ENCODE measurements at places on chromosomes 5 and 9.

- no peak for DNase-seq
These were observed 46.3 kb upstream of the PALM2AKAP2 start for GRCh38 chr9:109733690-109734089.

- DNase-seq: no peak
These were observed 36.0 kb downstream of the HMGXB3 start for GRCh38 chr5:150036513-150036912.

DNA sequence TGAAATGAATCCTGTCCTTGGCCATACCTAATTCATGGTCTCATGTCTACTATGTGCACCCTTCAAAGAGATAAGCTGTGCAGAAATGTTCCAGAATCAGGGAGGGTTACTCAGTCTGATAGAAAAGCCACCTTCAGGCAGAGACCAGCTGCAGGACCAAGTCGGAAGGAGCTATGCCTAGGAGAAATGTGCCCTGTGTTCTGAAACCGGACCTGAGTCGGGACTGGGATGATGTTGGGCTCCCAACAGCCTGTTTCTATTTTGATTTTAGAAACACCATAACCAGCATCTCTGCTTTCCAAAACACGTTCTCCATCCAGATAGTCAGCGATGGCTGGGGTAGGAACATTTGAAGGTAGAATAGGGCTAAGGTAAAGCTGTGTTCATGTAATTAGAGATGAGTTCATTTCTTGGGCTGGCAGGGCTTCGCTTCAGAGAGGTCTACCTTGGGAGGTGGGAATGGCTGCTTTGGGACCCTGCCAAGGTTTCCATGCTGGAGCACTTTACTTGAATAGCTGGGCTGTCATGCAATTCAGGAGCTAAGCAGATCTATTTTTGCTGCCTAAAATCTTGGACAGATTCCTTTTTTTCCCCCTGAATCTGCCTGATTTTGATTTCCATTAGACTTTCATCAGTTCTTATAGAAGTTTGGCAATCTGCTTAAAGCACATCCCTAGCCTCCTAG is 2.8 kb downstream of the ADCY2 start:
- DNase-seq: no peak

DNA sequence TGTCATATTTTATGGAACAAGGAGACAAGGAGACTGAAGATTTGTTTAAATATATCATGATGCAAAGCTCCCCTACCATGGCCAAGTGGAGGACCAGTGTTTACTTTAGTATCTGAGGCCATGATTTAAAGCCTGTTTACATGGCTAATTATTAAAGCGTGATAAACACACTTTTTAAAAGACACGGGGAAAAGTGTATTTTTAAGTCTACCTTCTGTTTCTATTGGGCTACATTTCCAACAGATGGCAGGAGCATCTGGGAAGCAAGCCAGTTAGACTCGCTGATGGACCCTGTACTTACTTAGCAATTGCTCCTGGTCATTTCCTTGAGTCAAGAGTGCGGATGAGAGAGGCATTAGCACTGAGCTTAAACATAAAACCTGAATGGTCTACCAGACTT is 480.3 kb upstream of the SEMA6A start:
- no peak for DNase-seq

DNA sequence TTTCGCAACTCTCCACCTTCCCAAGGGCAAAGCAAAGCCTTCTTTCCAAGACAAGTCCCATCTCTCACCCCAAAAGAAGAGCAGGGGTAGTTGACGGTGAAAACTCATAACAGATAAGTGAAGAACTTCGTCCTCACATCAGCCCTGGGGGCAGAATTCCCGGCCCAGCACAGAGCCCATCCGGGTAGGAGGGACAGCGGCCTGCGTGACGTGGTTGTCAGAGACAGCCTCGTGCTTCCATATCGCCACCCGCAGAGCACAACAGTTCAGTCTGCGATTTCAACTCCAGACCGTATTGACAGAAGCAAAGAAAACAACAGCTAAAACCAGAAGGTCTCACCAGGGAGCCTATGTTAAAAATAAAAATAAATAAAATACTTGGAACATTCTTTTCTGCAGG is 273.2 kb downstream of the SYK start:
- no peak for DNase-seq

- no peak for DNase-seq
These were observed 59.8 kb upstream of the ABCA1 start for GRCh38 chr9:104987743-104988142.

DNA sequence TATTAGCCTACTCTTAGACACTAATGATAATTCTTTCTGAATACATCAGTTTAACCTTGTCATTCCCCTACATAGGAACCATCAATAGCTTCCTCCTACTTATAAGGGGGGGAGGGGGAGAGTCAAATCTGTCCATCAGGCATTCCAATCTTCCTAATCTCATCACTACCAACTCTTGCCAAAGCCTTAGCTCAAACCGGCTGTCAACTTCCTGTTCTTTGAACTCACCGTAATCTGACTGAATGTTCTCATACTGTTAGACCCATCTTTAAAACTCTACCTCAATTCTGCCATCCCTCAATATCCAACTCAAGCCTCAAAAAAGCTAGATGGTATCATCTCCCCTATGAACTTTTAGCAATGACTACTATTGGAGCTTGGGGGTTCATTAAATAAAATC is 41.9 kb upstream of the RNF38 start:
- no peak for DNase-seq

GRCh38 chr5:79800979-79801827 is 111.6 kb downstream of the CMYA5 start:
- DNase-seq: no peak

- DNase-seq: no peak
These were observed 473.0 kb downstream of the NTRK2 start for GRCh38 chr9:85142496-85142911.

DNA sequence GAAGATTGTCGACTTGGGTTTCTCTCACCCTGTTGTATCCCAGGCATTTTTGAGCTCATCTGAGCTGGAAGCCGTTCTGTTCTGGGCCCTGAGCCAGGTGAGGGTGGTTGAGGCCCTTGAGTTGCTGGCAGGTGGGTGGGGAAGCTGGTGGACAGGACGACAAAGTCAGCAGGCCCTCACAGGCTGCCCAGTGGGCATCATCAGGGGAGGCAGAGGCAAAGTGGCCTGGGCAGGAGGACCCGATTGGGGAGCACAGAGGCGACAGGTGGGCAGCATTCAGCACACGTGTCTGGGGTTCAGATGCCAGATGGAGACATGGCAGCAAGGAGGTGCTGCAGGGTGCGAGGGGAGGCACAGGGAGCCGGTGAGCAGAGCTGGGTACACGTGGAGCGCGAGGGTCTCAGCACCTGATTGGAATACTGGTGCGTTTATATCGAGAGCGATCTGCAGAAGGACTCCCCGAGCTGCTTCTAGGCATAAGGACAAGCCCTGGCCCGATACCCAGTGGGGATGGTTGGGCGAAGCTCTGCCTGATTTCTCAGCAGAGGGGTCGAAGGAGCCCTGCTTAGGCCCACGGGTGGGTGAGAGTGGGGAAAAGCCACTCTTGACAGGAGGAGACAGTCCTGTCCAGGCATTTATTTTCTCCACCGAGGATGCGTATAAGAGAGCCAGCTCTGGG is 49.0 kb upstream of the SUSD3 start:
- no peak for DNase-seq

DNA sequence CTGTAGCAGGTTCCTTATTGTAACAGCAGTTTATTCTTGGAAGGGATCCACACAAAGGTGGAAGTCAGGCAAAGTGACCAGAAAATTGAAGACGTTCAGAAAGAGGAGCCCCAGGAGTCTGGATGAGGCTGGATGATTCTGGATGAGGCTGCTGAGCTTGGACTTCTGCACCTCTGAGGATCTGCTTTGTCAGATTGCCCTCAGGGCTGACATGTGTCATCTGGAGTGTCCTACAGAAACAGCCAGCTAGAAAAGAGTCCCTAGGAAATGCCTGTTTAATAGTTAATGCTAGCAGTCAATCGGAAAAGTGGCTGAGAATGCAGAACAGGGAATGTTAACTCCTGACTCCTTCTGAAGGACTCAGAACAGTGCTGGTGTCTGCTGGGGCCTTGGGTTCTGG is 236.4 kb downstream of the LRRC70 start:
- DNase-seq: no peak

- DNase-seq: no peak
These were observed 216.2 kb upstream of the S1PR3 start for GRCh38 chr9:88775037-88775471.

GRCh38 chr9:106400170-106400569 is 462.8 kb upstream of the ZNF462 start:
- no peak for DNase-seq

DNA sequence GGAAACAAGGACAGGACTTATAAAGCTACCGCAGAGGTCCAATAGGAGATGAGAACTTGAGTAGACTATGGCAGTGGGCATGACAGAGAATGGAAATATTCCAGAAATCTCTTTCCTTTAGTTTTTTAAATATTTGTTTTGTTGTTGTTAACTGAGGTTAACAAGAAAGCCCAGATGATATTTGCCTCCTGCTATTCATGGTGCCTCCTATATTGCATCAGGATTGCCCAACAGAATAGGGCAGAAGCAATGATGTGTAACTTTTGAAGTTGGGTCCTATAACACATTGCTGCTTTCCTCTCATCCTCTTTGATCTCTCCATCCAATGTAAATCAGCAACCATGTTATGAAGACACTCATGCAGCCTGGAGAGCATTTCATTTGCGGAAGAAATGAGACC is 42.8 kb downstream of the PDE4D start:
- DNase-seq: no peak

- no peak for DNase-seq
These were observed 339.7 kb downstream of the TMEM232 start for GRCh38 chr5:110386782-110387181.

- no peak for DNase-seq
These were observed 232.3 kb downstream of the FANCC start for GRCh38 chr9:95085036-95085770.

GRCh38 chr5:149687486-149688168 is 42.5 kb upstream of the PPARGC1B start:
- DNase-seq: no peak

GRCh38 chr5:173197375-173197891 is 37.6 kb downstream of the NKX2-5 start:
- DNase-seq: no peak

GRCh38 chr5:75466006-75466716 is 45.3 kb downstream of the CERT1 start:
- DNase-seq: no peak

DNA sequence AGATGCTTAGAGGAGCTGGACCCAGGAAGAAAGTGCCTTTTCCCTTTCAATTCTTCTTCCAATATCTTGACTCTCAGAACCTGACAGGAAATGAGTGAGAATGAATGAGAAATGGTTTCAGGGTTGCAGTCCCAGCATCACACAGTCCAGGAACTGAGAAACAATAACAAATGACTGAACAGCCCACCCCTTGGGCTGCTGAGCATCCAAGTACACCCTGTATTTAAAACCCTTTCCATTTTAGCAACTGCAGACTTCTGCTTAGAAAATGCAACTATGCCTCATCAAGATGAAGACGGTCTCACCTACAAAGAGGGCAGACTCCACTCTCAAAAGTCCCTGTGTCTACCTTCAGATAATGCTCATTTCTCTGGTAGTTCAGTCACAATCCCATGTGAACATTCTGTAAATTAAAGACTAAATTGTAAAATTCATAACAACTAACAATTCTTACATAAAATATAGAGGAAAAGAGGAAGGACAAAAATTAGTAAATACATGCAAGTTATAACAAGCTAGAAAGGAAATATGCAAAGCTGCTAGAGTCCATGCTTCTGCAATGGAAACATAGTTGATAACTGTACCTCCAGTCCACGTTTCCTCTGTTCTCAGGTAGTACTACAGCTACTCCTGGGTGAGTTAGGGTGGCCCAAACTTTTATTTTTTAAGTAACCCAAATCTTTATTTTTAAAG is 316.5 kb downstream of the ICE1 start:
- DNase-seq: no peak

DNA sequence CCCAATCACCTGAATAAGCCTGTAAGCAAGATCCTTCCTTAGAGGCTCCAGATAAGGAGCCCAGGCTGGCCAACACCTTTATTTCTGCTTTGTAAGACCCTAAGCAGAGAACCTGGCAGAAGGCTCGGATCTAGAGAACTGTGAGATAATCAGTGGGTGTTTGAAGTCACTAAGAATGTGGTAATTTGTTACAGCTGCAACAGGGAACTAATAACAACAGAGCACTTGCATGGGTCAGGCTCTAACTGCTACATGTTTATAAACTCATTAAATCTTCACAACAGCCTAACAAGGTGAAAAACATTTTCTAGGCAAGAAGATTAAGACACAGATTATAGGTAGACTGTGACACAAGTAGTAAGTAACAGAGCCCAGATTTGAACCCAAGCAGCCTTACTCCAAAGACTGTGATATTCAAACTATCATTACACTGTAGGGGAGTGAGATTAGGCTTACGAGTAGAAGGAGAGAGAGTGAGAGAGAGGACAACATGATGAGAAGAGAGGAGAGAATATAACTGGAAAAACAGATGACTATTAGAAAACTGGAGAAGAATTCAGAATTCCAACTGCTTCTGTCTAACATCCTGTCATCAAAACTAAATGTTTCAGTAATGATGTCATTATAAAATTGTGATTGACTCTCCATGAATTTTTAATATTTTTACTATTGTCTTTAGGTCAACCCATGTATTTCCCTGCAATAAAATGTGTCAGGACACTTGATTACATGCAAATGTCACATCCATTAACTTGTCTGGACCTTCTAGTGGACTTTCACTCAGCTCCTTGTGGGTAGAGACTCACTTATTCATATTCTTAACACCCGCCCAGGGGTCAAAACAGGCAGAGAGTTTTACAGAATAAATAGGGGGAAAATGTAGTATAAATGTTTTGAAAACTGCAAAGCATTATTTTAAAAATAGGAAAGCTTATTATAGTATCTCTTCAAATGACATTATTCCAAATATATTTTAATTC is 290.9 kb upstream of the RGMB start:
- no peak for DNase-seq

DNA sequence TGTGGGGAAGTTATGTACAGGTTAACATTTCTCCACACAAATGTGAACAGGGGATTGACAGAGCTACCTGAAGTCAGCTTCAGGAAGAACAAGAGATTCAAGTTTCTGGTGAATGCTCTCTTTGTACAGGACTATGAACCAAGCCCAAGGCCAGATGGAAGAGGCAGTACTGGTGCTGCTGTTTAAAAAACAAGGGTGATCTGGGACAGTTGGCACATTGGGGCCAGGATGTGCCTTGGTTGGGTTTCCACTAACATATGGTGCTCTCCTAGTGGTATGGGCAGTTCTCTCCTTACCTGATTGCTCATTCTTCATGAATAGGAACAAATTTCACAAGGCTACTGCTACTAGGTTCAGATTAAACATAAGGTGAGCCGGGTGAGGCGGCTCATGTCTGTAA is 40.0 kb downstream of the MTMR12 start:
- DNase-seq: no peak

DNA sequence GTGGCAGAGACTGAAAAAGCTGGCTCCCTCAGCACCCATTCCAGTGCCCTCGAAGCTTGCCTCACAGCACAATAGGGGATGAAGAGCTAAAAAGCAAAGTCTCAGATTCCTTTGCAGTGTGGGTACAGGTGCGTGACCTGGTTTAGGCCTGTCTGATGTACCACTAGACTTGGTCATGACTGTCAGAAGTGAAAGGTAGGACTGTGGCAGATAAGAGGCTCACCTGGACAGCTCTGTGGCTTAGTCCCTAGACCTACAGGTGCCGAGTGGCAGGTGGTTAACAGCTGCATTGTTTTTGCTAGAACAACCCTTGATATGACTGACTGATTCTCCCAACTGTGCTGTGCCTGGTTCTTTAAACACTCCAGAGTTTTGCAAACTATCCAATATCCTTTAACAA is 14.7 kb upstream of the SFXN1 start:
- no peak for DNase-seq

GRCh38 chr5:9698125-9698826 is 68.1 kb upstream of the TAS2R1 start:
- DNase-seq: no peak
